Activated naive CD4-positive, alpha-beta T cell (primary cell): ENCODE measurements at places on chromosomes 7 and 10.

DNA sequence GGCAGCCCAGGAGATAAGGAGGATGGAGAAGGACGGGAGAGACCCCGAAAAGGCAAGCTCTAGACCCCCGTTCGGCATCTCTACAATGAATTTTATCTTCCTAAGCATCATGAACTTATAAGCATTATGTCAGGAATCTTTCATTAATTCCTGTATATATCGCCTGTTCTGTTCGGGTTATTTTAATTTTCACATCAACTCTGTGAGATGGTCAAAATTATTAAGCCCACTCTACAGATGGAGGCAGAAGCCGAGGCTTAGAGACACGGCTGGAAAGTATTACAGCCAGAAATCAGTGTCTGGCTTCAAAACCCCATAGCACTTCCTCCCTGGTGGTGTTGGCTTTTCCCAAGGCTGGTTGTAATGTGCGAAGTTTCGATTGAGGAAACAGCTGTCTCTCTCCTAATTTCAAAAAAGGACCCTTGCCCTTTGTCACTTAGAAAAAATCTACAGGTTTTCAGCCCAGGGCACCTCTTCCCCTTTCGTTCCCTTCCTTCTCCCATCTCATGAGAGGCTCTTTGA, 1.5 kb upstream of the GRM8 start:
- DNase-seq, result no peak

- no peak for DNase-seq
These were observed 191.1 kb upstream of the ADO start for GRCh38 chr10:62613424-62613823.

- DNase-seq, result no peak
These were observed 94.1 kb downstream of the NOC3L start for GRCh38 chr10:94268652-94269051.

- DNase-seq, result no peak
These were observed 22.8 kb upstream of the PWWP2B start for GRCh38 chr10:132374176-132374575.

DNA sequence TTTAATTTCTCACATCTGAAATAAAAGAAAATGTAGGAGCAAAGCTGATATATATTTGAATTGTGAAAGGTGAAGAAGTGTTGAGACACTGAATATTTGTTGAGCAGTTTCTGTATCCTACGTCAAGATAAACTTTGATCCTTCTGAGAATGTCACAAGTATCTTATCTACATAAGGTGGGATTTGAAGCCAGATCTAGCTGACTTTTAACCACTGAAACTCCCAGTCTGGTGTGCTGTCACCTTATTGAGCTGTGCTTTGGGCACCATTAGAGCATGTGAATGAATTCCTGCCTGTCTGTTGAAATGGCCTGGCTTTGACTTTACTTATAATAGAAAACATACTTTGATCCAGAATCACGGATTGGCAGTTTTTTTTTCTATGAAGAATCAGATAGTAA, 15.2 kb downstream of the GPR141 start:
- no peak for DNase-seq

- no peak for DNase-seq
These were observed 1.5 kb upstream of the SEMA3A start for GRCh38 chr7:84196084-84196503.

- DNase-seq, result no peak
These were observed 754.3 kb downstream of the LRMDA start for GRCh38 chr10:76185471-76186301.

- DNase-seq, result no peak
These were observed 137.3 kb upstream of the EEPD1 start for GRCh38 chr7:36015733-36016132.

DNA sequence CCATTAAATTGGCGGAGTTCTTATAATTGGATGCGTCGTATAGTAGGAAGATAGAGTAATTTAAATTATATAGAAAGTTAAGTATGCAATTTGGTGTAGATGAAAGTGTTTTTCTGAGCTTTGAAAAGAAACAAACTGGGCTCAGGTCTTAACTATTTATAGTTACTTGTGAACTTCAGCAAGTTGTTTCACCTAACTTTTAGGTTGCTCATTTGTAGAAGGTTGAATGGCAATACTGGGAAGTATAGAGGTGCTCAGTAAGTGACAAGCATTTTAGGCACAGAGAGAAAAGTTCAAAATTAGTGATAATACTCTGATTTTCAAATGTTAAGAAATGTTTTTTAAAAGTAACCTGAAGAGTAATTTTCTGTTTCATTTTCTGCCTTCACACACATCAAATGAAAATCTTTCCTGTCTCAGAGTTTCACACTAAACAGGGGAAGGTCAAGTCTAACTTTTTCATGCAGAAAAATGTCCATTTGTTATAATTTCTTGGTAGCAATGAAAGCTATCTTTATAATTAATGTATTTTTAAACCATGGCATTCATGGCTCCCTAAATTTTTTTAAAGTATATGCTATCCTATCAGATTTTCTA, 146.5 kb downstream of the PHF14 start:
- no peak for DNase-seq

DNA sequence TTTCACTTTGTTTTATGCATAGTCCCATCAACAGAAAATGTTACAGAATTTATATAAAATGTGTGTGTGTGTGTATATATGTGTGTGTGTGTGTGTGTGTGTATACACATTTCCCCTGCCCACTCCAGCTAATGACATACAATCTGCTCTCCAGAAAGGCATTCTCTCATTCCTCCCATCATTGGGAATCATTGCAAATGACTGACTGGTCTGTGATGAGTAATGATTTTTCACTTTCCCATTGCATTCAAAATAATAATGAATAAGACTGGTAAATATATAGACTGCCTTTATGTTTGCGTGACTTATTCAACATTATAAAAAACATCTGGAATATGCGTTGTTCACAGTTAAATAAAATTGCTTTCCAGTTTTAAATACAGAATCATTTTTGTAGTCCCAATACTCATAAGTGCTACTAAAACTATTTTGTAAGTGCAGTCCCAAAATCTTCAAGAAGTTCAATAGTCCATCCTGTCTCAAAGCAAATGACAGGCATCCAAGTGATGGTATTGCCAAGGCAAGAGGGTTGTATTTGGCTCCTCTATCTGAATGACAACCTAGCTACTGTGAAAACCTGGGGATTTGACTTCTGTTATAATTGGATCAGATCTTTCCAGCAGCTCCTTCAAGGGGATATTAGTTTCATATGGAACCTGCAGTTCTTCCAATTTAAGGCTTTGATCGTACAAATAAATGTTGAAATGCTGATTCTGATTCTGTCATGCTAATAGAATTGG, 150.9 kb downstream of the POLR1F start:
- no peak for DNase-seq

DNA sequence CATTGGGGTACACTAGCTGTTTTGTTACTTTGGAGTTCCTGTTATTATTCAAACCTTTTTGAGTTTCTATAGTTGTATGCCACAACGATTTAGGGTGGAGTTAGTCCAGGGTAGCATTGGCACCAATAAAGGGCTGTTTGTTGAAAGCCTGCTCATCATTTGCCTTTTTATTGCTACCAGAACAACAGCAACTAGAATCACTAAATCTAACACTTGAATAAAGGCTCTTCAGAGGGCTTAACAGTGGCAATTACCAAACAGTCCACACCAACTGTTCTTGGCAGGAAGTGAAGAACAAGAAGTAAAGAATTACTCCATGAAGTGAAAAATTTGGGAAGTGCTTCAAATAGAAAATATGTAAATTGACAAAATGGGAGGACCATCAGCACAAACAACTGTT, 621.4 kb downstream of the PHTF2 start:
- no peak for DNase-seq

GRCh38 chr10:128751284-128751683, 625.1 kb upstream of the MKI67 start:
- no peak for DNase-seq

DNA sequence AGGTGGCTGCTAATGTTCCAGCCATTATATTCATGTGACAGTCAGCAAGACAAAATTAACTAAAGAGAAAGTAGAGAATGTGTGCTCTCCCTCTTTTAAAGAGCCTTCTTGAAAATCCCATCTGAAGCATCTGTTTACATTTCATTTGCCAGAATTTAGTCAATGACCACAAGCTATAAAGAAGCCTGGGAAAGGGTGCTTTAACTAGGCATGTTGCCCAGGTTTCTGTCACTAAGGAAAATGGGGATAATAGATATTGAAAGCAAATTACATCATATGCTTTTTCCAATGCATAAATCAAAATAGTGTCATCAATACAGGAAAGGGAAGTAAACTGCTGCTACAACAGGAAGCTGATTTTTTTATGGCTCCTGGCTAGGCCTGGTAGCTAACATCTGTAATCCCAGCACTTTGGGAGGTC, 67.7 kb downstream of the ELAPOR2 start:
- no peak for DNase-seq

GRCh38 chr7:7399707-7400106, 136.0 kb downstream of the COL28A1 start:
- DNase-seq, result no peak

DNA sequence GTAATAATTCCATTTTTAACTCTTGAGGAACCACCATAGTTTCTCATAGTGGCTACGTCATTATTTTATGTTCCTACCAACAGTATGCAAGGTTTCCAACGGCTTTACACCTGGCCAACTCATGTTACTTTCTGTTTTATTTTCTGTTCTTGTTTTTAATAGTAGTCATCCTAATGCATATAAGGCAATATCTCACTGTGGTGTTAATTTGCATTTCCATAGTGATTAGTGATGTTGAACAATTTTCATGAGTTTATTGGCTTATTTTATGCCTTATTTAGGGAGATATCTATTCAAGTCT, 465.5 kb upstream of the KLF6 start:
- no peak for DNase-seq

- no peak for DNase-seq
These were observed at the start of gene CPA4 for GRCh38 chr7:130292682-130293257. Gene CPA4 (plus strand): TSS chr7:130293161. CDS start chr7:130293181, 20 bp downstream.

DNA sequence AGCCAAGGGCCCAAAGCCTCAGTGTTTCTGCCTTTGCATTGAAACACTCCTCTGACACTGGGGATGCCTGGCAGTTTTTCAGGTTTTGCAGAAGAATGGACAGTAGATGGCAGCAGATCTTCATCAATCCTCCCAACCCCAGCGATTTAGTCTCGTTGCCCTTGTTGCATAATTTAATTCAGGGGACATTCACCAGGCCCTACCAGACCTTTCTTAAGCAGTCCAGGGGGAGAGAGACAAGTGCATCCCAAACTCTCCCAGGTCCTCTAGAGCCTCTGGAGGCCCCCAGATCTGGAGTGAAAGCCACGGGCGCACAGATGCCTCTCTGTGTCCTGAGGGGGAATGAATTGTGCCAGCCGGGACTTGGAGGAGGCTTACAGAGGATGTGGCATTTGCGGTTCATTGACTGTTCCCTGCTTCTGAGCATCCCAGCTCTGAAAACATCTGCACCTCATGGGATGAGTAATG, 29.6 kb downstream of the MINDY4 start:
- DNase-seq, result no peak

GRCh38 chr7:39386718-39387117, 179.5 kb upstream of the YAE1 start:
- no peak for DNase-seq

- no peak for DNase-seq
These were observed 22.7 kb upstream of the FRMD4A start for GRCh38 chr10:14353291-14353913.

- no peak for DNase-seq
These were observed 127.4 kb upstream of the AGR3 start for GRCh38 chr7:17009007-17009719.

GRCh38 chr10:122181041-122181732, 89.9 kb upstream of the BTBD16 start:
- no peak for DNase-seq
